CD4-positive, alpha-beta T cell treated with Interleukin-2 at 100 ng/mL for 4 hours (primary cell): ENCODE measurements at places on chromosomes 2 and 18.

DNA sequence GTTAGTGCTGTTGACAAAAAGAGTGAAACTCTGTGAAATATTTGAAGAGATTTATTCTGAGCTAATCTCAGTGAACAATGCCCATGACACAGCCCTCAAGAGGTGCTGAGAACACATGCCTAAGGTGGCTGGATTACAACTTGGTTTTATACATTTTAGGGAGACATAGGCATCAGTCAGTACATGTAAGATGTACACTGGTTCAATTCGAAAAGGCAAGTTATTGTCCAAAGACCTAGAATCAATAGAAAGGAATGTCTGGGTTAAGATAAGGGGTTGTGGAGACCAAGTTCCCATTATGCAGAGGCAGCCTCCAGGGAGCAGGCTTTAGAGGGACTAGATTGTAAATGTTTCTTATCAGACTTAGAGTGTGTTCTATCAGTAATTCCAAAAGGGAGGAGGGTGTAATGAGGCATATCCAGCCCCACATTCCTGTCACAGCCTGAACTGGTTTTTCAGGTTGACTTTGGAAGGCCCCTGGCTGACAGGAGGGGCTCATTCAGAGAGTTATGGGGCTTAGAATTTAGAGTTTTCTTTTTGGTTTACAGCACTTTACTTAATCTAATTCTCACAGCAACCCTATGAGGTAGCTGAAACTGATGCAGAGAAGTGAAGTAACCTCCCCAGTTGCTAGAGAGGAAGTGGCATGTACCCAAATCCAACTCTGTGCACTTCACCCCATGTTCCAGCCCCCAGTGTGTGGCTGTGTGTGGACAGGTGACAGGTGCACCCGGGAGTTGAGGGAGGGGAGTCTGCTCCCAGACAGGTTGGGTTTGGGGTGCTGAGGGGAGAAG is 28.3 kb upstream of the ASAP2 start:
- no peak for DNase-seq

DNA sequence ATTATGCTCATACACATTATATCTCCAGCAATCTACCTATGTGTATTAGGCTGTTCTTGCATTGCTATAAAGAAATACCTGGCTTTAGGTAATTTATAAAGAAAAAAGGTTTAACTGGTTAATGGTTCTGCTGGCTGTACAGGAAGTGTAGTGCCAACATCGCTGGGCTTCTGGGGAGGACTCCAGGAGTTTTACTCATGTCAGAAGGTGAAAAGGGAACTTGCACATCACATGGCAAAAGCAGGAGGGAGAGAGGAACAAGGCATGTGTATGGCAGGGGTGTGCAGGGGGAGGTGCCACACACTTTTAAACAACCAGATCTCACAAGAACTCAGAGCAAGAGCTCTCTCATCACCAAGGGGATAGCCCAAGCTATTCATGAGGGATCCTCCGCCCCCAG is 715.4 kb upstream of the ZEB2 start:
- no peak for DNase-seq

- DNase-seq = peak; percentile 71
These were observed 705 bp upstream of the TEX261 start for GRCh38 chr2:70995426-70995729.

DNA sequence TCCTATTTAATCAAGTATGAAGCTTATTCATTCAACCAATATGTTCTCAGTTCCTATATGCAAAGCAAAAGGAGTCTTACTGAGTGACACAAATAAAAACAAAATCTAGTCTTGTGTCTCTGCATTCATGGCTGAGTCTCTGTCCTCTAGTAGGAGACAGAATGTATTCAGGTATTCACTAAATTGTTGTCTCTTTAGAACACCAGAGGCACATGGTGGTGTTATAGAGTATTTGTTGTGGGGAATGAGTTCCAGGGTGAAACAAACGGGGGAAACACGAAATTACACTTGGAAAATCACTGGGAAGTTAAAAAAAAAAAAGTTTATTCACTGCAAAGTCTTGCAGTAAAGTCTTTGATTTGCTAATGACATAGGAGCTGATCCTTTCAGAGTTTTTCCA is 131.7 kb upstream of the FSHR start:
- no peak for DNase-seq

GRCh38 chr2:148615381-148615841 is 29.1 kb upstream of the EPC2 start:
- no peak for DNase-seq

DNA sequence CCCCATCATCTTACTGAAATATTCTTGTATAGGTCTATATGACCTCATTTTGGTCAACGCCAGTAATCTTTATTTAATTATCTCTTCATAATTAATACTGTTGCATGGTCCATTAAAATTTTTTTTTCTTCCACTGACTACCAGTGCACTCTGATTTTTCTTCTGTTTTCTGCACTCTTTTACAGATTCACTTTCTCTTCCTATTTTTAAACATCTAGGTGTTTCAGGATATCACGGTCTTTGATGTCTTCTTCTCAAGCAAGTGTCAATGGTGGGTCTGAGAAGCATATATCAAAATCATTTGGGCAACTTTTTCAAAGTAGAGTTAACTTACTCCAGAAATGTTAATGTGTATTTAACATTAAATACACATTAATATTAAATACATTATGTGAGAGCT is 51.4 kb downstream of the CCDC141 start:
- DNase-seq = no peak
